ENCODE measurements at places on chromosomes 7 and 10. TPM values are rescaled to one million over a fixed set of nuclear protein-coding genes. Genes with fewer than 3 reads are reported as not detected.

- no peak for DNase-seq
Measured at GRCh38 chr7:19620470-19620869, 88.4 kb downstream of the POLR1F start.

- DNase-seq = no peak
Measured at GRCh38 chr10:132882069-132882951, 60.1 kb downstream of the CFAP46 start.

Gene EBLN1
- not detected for total RNA-seq

Gene OR2A42
- total RNA-seq = not detected

DNA sequence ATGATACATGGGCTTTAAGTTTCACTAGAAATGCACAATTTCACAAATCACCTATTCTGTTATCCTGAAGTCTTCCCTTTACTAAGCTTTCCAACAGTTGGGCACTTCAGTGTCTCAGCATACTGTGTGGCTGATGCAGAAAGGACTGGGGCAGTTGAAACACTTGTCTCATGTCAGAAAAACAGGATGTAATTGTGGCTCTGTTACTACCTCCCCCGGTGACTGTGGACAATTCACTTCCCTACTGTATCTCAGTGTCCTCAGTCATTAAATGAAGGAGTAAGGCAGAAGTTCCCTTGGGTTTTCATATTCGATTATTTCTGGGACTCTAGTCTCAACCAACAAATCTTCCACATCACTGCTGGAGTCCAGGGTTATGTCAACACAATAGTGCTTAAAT, 17.9 kb downstream of the ANKRD22 start:
- no peak for DNase-seq

GRCh38 chr7:99478464-99479440, 6.1 kb downstream of the ZNF789 start:
- DNase-seq = peak; percentile 40

Gene HTRA1
- 122 TPM for total RNA-seq

DNA sequence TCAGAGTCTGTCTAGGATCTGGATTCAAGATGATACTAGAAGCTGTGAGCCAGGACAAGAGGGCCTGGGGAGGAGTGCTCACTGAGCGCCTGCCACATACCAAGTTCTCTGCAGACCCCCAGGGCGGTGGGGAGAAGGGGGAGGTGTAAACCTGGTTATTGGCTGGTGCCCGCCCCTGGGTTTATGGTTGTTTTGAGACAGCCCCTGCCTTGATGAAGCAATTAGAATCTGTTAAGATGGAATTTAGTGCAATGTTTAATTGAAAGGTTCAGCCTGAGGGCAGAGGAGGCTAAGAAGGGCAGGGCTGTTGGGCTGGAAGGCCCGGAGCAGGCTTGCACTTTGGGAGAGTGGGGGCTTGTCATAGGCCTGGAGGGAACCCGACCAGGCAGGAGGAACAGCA, 42.7 kb downstream of the PRF1 start:
- DNase-seq = no peak

- DNase-seq = no peak
Measured at GRCh38 chr10:62112300-62112699, 156.3 kb downstream of the RTKN2 start.

DNA sequence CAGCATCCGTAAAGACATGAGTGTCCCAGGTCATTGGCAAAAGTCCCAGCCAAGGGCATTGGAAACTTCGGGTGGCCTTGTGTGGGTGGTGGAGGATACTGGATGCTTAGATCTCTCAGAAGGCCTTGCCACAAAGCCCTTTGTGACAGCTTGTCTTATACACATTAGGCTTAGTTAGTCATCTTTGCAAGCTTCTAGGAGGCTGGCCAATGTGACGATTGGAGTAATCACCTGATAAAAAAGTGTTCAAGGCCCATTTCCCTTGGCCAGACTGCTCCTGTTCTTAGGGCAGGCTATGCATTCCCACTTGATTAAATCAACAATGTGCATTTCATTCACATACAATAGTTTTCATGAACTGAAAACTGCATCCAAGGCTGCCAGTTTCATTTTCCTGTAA, 26.9 kb downstream of the NPS start:
- DNase-seq = no peak

Gene SFRP5
- total RNA-seq = 0.41 TPM

DNA sequence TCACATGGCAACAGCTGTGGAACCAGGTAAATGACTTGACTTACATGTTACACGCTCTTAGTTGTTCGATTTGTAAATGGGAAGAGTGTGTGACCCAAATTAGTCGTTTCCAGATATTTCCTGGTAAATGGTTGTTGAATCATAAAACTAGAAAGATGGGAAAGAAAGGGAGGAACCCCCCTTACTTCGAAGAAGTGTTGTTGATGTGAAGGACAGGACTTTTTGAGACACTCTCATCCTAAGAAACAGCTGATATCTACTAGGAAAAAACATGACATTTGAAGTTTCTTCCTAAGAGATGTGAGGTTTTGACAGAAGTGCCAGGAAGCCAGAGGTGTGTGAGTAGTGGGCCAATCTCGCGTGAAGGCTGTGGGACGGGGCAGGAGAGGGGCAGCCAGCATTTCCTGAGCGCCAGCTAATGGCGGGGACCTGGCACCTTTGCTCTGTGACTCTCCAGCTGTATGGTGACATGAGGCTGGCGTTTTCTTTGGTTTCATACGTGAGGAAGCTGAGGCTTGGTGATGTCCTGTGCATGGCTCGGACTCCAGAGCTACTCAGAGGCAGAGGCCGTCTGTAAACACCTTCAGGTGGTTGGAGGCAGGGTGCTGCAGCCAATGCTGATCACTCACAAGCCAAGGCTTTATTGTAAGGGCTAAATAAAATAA, 53.7 kb downstream of the IKZF1 start:
- no peak for DNase-seq

DNA sequence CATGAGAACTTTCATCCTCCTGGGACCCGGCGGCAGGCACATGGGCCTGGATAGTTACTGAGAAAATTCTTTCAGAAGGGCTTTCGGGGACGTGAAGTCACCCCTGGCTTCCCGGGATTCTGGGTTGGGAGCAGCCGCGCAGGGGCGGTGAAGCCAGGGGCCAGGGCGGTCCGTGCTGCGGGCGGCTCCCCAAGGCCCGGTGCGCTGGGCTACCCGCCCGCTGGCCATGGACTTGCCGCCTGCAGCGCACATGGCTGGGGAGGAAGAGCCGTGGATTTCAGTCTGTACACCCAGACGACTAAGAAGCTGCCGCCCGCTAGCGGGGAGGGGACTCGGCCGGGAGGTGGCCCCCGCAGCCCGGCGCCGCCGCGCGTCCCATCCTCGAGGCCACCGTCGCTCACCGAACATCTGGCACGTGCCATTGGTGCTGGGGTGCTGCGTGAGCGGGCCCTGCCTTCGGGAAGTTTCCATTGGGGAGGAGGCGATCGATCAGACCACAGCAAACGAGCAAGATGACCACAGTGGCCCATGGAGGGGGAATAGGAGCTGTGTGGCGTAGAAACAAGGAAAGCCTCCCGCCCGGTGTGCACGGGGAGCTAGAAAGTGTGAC, 64.5 kb downstream of the TMEM209 start:
- DNase-seq = no peak

- DNase-seq = no peak
Measured at GRCh38 chr7:94382746-94383145, 11.9 kb upstream of the COL1A2 start.

Gene OR2A7
- total RNA-seq = 46.2 TPM

GRCh38 chr7:27210441-27211083, 10.7 kb upstream of the HOXA13 start:
- peak; percentile 88 for DNase-seq

Gene RNF32
- 3.7 TPM for total RNA-seq

DNA sequence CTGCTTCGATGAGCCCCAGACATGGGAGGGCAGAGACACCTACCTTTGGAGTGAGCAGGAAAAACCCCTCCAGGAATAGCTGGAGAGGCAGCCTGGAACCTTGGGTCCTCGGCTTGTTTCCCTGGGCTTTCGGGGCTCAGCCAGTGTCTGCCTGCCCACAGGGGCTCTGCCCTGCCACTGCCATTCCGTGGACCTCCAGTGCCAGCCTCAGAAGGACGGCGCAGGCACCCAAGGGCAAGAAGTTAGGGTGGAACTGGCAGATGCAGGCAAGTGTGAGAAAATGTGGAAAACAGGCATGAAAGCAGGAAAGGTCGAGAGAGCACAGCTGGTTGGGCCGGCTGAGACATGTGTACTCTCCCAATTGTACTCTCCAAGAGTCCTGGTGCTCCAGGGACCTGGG, 281.5 kb downstream of the GRID1 start:
- DNase-seq = no peak

- no peak for DNase-seq
Measured at GRCh38 chr7:51077316-51077986, 239.2 kb downstream of the COBL start.

GRCh38 chr7:356691-357462, 66.9 kb downstream of the FOXL3 start:
- DNase-seq = no peak

Gene CCL24
- 25.6 TPM for total RNA-seq

- DNase-seq = peak; percentile 73
Measured at GRCh38 chr7:80134536-80135308, at the start of gene GNAI1. TSS of gene GNAI1 (plus strand) at chr7:80134831. CDS start at chr7:80135161, 330 bp downstream.

Gene CPA4
- not detected for total RNA-seq

Gene HDAC9
- total RNA-seq = 17.5 TPM

DNA sequence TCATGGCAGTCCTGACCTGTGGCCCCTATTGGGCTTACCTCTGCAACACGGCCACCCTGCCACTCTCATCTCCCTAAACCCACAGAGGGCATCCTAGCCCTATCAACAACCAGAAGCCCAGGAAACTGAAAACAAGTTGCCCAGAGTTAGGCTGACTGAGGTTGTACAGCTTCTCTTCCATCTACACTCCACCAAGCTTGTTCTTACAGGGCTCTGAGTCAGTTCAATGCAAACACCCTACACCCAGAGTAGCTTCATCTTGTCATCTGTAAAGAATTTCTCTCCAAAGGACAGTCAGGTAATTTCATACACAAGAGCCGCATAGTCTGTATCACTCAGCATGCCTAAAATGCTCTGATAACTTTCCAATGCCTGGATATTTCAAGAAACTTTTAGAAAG, 175.4 kb downstream of the ARID5B start:
- no peak for DNase-seq

- no peak for DNase-seq
Measured at GRCh38 chr10:55485827-55486226, 684.8 kb upstream of the PCDH15 start.

GRCh38 chr7:107338080-107338479, 131.8 kb upstream of the GPR22 start:
- DNase-seq = no peak

DNA sequence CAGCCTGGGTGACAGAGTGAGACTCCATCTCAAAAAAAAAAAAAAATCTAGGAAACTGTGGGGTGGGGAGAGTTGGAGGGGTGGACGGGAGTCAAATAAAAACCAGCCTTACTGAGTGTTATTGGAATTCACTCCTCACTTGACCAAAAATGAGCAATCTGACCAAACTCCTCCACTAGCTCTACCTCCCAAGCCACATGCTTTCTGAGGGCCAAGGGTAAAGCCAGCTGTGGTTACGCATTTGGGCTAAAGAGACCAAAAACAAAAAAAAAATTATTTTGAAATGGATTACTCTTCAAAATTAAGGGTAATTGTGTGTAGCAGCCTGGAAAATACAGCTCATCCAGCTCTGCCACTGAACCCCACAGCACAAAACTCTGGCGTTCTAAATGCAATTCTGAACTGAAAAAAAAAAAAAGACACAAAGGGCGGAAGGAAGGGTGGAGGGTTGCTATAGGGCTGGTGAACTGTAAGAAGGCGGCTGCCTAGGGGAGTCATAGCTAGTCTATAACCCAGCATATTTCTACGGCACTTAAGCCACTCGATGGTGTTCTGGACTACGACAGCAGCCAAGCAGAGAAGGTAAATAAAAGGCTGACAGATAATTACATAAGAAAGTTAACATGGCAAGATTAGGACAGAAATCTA, 7.8 kb downstream of the ELMO1 start:
- no peak for DNase-seq

- no peak for DNase-seq
Measured at GRCh38 chr7:45196374-45196773, 38.8 kb downstream of the RAMP3 start.

DNA sequence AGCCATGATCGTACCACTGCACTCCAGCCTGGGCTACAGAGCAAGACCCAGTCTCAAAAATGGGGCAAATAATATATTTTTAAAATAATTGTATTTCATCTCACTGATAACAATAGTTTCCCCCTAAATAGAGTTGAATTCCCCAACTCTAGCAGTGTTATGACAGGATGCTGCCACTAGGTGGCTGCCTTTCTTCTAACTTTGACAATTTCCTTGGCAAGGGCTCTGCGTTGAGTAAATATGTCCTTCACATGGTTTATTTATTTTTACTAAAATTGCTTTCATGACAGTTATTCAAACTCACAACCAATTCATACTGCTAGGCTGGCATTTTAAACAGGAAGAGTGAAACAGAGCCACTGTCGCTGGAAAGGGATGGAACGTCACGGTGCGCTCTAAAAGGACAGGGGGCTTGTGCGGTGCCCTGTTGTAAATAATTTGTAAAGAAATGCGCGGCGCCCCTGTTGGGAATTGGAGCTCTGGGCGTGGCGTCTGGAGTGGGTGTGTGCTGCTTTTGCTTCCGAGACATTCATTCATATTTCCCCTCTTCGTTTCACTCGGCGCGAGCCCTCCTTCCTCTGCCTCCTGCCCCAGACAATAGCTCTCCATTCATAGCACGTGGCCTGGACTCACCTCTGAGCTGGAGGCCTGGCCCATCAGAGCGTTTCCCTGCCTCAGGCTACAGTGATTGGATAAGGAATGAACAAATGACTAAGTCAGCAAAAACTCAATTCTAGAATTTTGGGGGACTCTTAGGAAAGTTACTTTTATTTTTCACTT, 20.5 kb upstream of the PITRM1 start:
- peak; percentile 82 for DNase-seq

Measured in mucosa of descending colon (tissue), 3 donors.